ENCODE measurements at places on chromosomes 4 and X. TPM values are rescaled to one million over a fixed set of nuclear protein-coding genes. Genes with fewer than 3 reads are reported as not detected.
A peak's percentile ranks its signal among the peaks of the same experiment; 100 is the strongest.

GRCh38 chr4:154617820-154618317, 5.4 kb upstream of the FGG start:
- no peaks in the 10 kb centered on the region for H3K27me3 ChIP-seq
- H3K27ac ChIP-seq = no peak overlapping the region
- no peaks in the 10 kb centered on the region for H3K36me3 ChIP-seq

The STK32B gene
- total RNA-seq = 1.0 TPM

- no peaks in the 10 kb centered on the region for H3K27me3 ChIP-seq
- H3K4me1 ChIP-seq = no peaks in the 10 kb centered on the region
- peaks cover 12% of the 10 kb centered on the region for H3K36me3 ChIP-seq
- DNase-seq = peak; percentile 84
- no peak within 1 kb of the TSS for H3K27ac ChIP-seq
These were observed at the start of gene PRICKLE3 for GRCh38 chrX:49186125-49187027. Gene PRICKLE3, minus strand, starts transcription at chrX:49186373. Its CDS starts 76 bp downstream, at chrX:49186297.

DNA sequence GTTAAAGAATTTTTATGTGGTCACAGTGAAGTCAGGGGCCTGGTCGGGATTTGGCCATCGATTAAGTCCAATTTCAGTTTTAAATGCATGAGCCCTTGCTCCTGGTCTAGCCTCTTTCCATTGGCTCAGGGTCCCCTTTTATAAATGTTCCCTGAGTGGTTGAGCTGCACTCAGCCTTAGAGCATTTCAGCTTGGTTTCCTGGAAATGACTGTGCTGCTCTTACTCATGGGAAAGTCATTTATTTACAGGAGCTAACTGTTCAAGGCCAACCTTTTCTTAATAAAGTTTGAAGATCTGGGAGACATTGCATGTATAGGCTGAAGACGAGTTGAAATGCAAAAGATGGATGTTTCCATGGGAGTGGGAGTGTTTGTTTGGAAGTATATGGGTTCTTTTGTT, 98.8 kb upstream of the CLNK start:
- H3K36me3 ChIP-seq = peaks cover 11% of the 10 kb centered on the region
- H3K4me3 ChIP-seq = no peak overlapping the region
- DNase-seq = no peak
- no peak overlapping the region for H3K27ac ChIP-seq
- H3K4me1 ChIP-seq = no peaks in the 10 kb centered on the region

DNA sequence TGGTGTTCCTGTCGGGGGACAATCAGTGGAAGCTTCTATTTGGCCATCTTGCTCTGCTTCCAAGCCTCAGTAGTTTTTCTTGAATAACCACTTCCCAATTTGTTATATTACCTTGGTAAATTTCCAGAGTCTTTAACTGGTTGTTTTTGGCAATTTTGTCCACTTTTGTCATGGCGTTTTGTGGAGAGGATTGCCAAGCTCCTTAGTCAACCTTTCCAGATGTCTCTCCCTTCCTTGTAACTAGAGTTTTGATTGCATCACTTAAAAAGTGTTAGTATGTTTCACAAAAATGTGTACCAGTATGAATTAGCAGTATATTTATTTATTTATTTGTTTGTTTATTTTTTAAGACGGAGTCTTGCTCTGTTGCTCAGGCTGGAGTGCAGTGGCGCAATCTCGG, 15.8 kb upstream of the UXT start:
- H3K4me1 ChIP-seq = no peaks in the 10 kb centered on the region
- no peaks in the 10 kb centered on the region for H3K36me3 ChIP-seq
- no peak overlapping the region for H3K4me3 ChIP-seq
- H3K27me3 ChIP-seq = no peaks in the 10 kb centered on the region
- H3K27ac ChIP-seq = no peak overlapping the region
- DNase-seq = no peak

- peaks cover 2% of the 10 kb centered on the region for H3K36me3 ChIP-seq
- H3K27me3 ChIP-seq = no peaks in the 10 kb centered on the region
- no peaks in the 10 kb centered on the region for H3K4me1 ChIP-seq
- H3K4me3 ChIP-seq = no peak overlapping the region
- no peak for DNase-seq
These were observed 24.8 kb upstream of the MSMO1 start for GRCh38 chr4:165302658-165303057.

GRCh38 chrX:7110821-7111276, 36.7 kb upstream of the STS start:
- H3K36me3 ChIP-seq = peaks cover 7% of the 10 kb centered on the region
- no peak for DNase-seq
- no peak overlapping the region for H3K27ac ChIP-seq
- H3K4me3 ChIP-seq = no peak overlapping the region

The FAM114A1 gene
- 9.9 TPM for total RNA-seq

The EVC2 gene
- 7.1 TPM for total RNA-seq

The DHX15 gene
- 287 TPM for total RNA-seq

The NHS gene
- total RNA-seq = 8.0 TPM

The SPIN2A gene
- 2.8 TPM for total RNA-seq

The XK gene
- 0.85 TPM for total RNA-seq

DNA sequence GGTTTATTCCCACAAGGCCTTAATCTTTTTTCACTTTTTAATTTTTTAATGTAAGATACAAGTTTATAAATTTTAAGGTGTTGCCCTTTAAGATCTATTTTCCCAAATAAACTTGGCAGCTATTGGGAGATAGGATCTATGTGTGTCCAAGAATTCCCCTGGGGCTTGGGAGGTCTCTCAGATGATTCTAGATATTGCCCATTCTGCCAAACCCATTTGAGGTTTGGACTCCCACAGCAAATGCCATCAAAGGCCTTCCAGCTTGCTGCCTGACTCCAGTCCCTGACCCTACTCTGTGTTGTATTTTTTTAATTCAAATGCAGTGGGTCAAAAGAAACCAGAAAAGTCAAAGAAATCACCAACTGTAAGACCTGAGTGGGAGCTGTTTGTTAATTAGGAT, 120.0 kb upstream of the CHRDL1 start:
- H3K4me3 ChIP-seq = no peak overlapping the region
- no peaks in the 10 kb centered on the region for H3K27me3 ChIP-seq
- DNase-seq = no peak
- H3K27ac ChIP-seq = no peak overlapping the region

The FGFRL1 gene
- total RNA-seq = 26.1 TPM

GRCh38 chrX:15679246-15679645, 14.6 kb upstream of the CLTRN start:
- no peak for DNase-seq
- peaks cover 3% of the 10 kb centered on the region for H3K4me1 ChIP-seq
- H3K4me3 ChIP-seq = no peak overlapping the region
- no peak overlapping the region for H3K27ac ChIP-seq

- no peak overlapping the region for H3K4me3 ChIP-seq
- no peaks in the 10 kb centered on the region for H3K4me1 ChIP-seq
- H3K27me3 ChIP-seq = no peaks in the 10 kb centered on the region
- no peak for DNase-seq
- no peak overlapping the region for H3K27ac ChIP-seq
These were observed 24.7 kb downstream of the RAB33A start for GRCh38 chrX:130196466-130196865.

The CRMP1 gene
- 73.1 TPM for total RNA-seq

DNA sequence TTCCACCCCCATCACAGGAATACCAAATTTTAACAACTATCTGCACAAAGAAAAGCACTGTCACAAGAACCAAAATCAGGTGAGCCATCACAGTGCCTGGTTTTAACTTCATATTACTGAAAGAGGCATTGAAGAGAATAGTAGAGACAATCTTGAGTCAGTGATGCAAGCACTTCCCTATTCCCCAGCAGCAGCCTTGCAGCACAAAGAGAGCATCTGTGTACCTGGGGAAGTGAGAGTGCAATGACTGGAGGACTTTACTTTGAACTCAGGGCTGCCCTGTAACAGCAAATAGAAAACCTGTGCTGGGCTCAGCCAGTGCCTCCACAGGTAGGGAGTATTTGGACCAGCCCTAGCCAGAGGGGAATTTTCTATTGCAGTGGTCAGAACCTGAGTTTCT, 361.8 kb downstream of the TEX13C start:
- H3K27ac ChIP-seq = no peak overlapping the region
- no peak overlapping the region for H3K4me3 ChIP-seq
- peaks cover 7% of the 10 kb centered on the region for H3K36me3 ChIP-seq
- no peaks in the 10 kb centered on the region for H3K27me3 ChIP-seq

- no peaks in the 10 kb centered on the region for H3K4me1 ChIP-seq
- no peak overlapping the region for H3K4me3 ChIP-seq
- no peaks in the 10 kb centered on the region for H3K27me3 ChIP-seq
- peaks cover 2% of the 10 kb centered on the region for H3K36me3 ChIP-seq
These were observed 723.6 kb downstream of the TRAM1L1 start for GRCh38 chr4:116361790-116362189.

GRCh38 chrX:22109442-22109841, 77.3 kb downstream of the PHEX start:
- no peak overlapping the region for H3K4me3 ChIP-seq
- no peak overlapping the region for H3K27ac ChIP-seq
- no peaks in the 10 kb centered on the region for H3K27me3 ChIP-seq
- no peaks in the 10 kb centered on the region for H3K4me1 ChIP-seq

DNA sequence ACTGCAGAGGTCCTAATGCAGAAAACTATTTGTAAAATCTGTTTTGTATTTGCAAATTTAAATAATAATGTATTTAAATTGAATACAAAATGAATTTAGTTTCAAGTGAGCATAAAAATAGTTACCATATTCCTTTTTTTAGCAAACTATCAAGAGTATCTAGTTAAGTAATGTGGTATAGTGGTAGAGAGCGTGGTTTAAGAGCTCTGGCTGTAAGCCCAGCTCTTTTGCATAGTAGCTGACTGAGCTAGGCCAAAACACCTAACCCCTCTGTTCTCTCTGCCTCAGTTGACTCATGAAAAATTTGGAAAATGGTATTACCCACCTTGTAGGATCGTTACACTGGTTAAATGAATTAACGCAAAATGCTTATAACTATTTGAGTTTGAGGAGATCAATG, 18.1 kb upstream of the ADAD1 start:
- no peaks in the 10 kb centered on the region for H3K4me1 ChIP-seq
- no peak for DNase-seq
- peaks cover 17% of the 10 kb centered on the region for H3K36me3 ChIP-seq
- H3K4me3 ChIP-seq = no peak overlapping the region

- H3K4me1 ChIP-seq = no peaks in the 10 kb centered on the region
- H3K27ac ChIP-seq = no peak overlapping the region
- H3K4me3 ChIP-seq = no peak overlapping the region
- peaks cover 37% of the 10 kb centered on the region for H3K36me3 ChIP-seq
These were observed 19.5 kb downstream of the UTP14A start for GRCh38 chrX:129925305-129926092.

GRCh38 chrX:115266300-115266699, 23.2 kb upstream of the LUZP4 start:
- DNase-seq = no peak
- H3K4me3 ChIP-seq = no peak overlapping the region
- no peaks in the 10 kb centered on the region for H3K27me3 ChIP-seq

- H3K4me1 ChIP-seq = no peaks in the 10 kb centered on the region
- DNase-seq = no peak
- H3K27me3 ChIP-seq = no peaks in the 10 kb centered on the region
- no peak overlapping the region for H3K27ac ChIP-seq
These were observed 420.5 kb downstream of the SLITRK2 start for GRCh38 chrX:146238173-146238572.

The SATL1 gene
- total RNA-seq = 0.31 TPM

The CNKSR2 gene
- 38.0 TPM for total RNA-seq

- no peak overlapping the region for H3K27ac ChIP-seq
- H3K4me3 ChIP-seq = no peak overlapping the region
- H3K36me3 ChIP-seq = no peaks in the 10 kb centered on the region
- no peaks in the 10 kb centered on the region for H3K27me3 ChIP-seq
- DNase-seq = no peak
These were observed 524.3 kb upstream of the GALNTL6 start for GRCh38 chr4:171288816-171289432.

The USP17L28 gene
- total RNA-seq = not detected

GRCh38 chr4:42781315-42781714, 111.2 kb upstream of the GRXCR1 start:
- DNase-seq = no peak
- no peaks in the 10 kb centered on the region for H3K4me1 ChIP-seq
- H3K27ac ChIP-seq = no peak overlapping the region
- H3K36me3 ChIP-seq = no peaks in the 10 kb centered on the region

The GPR50 gene
- total RNA-seq = 12.2 TPM

DNA sequence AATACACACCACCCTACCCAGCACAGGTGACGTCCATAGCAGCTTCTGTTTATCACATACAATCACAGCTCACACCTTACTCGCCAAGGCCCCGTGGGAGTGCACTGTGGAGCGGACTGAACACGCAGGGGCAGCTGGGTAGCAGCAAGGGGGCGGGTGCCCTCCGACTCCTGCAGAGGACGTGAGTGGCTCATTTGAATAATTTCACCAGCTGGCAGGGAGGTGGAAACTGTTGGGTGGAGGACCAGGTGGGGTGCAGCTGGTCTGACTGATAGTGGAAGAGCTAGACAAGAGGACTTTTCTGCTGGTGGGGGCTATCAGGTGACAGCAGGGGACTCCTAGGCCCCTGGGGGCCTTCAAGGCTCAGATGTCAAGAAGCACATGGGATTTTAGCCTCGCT, 16.3 kb downstream of the MAN2B2 start:
- no peaks in the 10 kb centered on the region for H3K4me1 ChIP-seq
- H3K27me3 ChIP-seq = no peaks in the 10 kb centered on the region
- H3K4me3 ChIP-seq = no peak overlapping the region
- H3K36me3 ChIP-seq = no peaks in the 10 kb centered on the region

GRCh38 chrX:137858106-137858505, 292.2 kb downstream of the ZIC3 start:
- no peak overlapping the region for H3K27ac ChIP-seq
- no peak for DNase-seq
- no peaks in the 10 kb centered on the region for H3K27me3 ChIP-seq
- H3K4me1 ChIP-seq = peaks cover 3% of the 10 kb centered on the region
- no peaks in the 10 kb centered on the region for H3K36me3 ChIP-seq

DNA sequence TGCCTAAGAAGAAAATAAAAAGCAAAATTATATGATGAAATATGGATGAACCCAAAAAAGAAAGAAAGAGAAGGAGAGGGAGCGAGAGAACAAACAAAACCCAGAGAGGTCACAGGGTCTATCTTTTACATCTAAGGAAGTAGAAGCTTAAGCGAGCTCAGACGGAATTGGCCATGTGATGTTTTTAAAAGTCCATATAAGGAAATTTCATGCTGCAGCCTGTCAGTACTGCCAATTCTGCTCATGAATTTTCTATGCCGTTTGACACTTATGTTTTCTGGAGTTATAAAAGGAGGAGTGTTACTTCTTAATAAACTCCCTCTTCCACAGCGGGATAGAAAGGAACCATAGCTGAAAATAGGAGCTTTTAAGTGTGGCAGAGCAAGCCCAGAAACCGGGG, 32.9 kb upstream of the DCX start:
- H3K36me3 ChIP-seq = no peaks in the 10 kb centered on the region
- no peaks in the 10 kb centered on the region for H3K4me1 ChIP-seq
- no peak for DNase-seq

- H3K27ac ChIP-seq = no peak overlapping the region
- H3K36me3 ChIP-seq = peaks cover 8% of the 10 kb centered on the region
- no peaks in the 10 kb centered on the region for H3K27me3 ChIP-seq
- H3K4me3 ChIP-seq = no peak overlapping the region
- no peak for DNase-seq
These were observed 71.3 kb downstream of the EVC2 start for GRCh38 chr4:5636766-5637670.

- no peak overlapping the region for H3K27ac ChIP-seq
- H3K36me3 ChIP-seq = 0 out of 2 replicates have a peak, but pooled peaks cover 4% of the 10 kb centered on the region
- DNase-seq = no peak
- no peaks in the 10 kb centered on the region for H3K27me3 ChIP-seq
- peak overlapping the region; percentile 15 for H3K4me3 ChIP-seq
These were observed 9.8 kb upstream of the HMGB2 start for GRCh38 chr4:173343832-173344397.

The SNCA gene
- total RNA-seq = 8.5 TPM

- no peaks in the 10 kb centered on the region for H3K4me1 ChIP-seq
- H3K27ac ChIP-seq = no peak overlapping the region
- H3K36me3 ChIP-seq = peaks cover 2% of the 10 kb centered on the region
- no peak for DNase-seq
- no peak overlapping the region for H3K4me3 ChIP-seq
These were observed 49.2 kb upstream of the HDAC8 start for GRCh38 chrX:72621625-72622485.
